ENCODE measurements at places on chromosomes 7 and 10. TPM values are rescaled to one million over a fixed set of nuclear protein-coding genes. Genes with fewer than 3 reads are reported as not detected.

- DNase-seq = no peak
Observed at GRCh38 chr10:49569031-49569631, 30.2 kb upstream of the ERCC6 start.

GRCh38 chr7:54729107-54729506, 29.9 kb downstream of the SEC61G start:
- DNase-seq = no peak

MYO3A gene
- total RNA-seq = 3.0 TPM

DNA sequence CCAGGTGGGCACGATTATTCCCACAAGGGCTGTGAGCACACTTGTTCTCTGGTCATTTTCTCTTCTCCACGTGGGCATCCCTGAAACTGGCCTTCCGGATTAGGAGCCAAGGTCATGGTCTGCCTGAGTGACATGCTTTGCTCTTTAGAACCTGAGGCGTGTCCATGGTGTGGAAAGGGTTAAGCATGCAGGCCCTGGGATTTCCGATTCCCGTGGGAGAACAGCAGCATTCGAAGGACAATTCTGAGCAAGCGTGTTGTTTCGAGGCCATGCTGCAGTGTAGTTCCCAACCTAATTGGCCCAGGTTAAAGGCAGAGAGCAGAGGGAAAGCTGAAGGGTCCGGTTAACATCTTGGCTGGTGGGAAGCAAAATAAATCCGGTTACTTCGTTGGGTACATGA, 245.9 kb downstream of the SKAP2 start:
- DNase-seq = no peak

SPDYE8 gene
- total RNA-seq = not detected

GRCh38 chr10:73796766-73797165, 11.4 kb downstream of the ZSWIM8 start:
- DNase-seq = no peak

DNA sequence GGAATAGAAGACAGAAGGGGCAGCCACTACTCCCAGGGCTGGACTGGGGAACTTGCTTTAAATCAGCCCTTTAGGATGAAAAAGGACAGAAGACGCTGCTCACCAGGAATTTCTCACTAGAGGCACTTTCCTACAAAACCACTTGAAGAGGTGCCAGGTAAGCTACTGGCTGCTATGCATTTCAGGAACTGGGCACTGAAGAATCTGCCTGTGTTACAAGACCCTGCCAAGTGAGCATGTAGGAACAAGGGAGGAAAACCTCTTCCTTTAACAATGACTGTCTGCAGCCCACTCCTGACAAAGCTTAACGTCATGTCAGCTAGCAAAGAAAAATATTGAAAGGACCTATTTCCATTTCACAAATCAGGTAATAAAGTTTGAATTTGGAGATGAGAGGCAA, 5.8 kb upstream of the AGMO start:
- no peak for DNase-seq

All from thymus (tissue), 14 donors.